ENCODE measurements at places on chromosomes 1 and 21.

DNA sequence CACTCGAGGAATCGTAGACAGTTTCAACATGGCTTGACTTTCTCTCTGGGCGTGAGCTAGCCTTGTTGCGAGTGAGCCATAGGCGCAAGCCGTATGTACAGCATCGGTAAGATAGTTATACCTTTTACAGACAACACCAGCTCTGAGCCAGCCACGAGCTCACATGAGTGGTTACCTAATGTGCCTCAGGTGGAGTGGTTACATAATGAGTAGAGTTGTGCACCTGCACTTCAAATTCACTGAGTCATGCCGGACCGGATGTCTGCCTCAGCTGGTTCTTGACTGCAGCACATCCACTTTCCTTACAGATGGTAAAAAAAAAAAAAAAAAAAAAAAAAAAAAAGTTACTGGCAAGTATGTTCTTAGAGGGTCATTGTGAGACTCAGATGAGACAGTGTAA is 360.4 kb upstream of the NR5A2 start:
- no peak for DNase-seq

- DNase-seq: no peak
These were observed 68.7 kb downstream of the EPB41 start for GRCh38 chr1:28983091-28983490.

- DNase-seq: no peak
These were observed 63.6 kb upstream of the ERG start for GRCh38 chr21:38561613-38562581.

- peak; percentile 27 for DNase-seq
These were observed 21.5 kb downstream of the CDC73 start for GRCh38 chr1:193143285-193143684.

GRCh38 chr1:21232044-21232443 is 55.3 kb upstream of the EIF4G3 start:
- peak; percentile 52 for DNase-seq

GRCh38 chr21:34590520-34590919 is 24.4 kb downstream of the RCAN1 start:
- no peak for DNase-seq

DNA sequence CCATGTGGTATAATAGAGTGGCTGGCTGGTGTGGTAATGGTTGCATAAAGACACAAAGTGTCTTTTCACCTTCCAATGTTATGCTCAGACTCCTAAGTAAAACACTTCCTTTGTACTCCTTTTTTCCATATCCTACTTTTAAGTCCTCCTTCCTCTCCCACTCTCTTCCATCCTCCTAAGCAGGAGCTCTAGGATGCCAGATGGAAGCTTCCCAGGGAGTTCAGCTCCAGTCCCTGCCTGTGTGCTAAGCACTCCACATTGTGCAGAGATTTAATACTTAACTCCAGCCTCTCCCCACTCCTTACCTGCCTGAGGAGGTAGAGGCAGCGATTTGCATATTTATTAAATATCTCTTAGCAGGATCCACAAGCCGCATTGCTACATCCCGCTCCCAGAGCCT is 60.5 kb upstream of the IGSF21 start:
- DNase-seq: no peak

- no peak for DNase-seq
These were observed 115.7 kb downstream of the MAP3K21 start for GRCh38 chr1:233443040-233443760.

- DNase-seq: no peak
These were observed 16.2 kb upstream of the MATN1 start for GRCh38 chr1:30739601-30740000.

DNA sequence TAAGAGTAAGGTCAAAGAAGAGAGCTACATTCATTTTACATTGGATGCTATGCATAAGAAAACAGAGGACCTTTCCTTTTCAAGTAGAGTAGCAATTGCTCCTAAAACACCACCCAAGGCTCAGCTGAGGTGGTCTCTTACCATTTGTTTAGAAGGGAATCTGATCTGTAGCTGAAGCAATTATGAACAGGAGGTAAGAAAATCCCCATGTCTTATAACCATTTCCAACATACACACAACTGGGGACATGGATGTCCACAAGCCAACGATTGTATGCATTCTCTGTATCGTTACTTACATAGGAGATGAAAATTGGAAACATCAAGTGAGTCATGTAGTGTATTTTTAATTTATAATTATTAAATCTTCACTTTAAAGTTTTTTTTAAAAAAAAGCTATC is 132.0 kb downstream of the AKT3 start:
- no peak for DNase-seq

- DNase-seq: no peak
These were observed 19.4 kb downstream of the TCP10L start for GRCh38 chr21:32565856-32566465.

GRCh38 chr1:30751830-30752650 is 5.5 kb downstream of the LAPTM5 start:
- no peak for DNase-seq

DNA sequence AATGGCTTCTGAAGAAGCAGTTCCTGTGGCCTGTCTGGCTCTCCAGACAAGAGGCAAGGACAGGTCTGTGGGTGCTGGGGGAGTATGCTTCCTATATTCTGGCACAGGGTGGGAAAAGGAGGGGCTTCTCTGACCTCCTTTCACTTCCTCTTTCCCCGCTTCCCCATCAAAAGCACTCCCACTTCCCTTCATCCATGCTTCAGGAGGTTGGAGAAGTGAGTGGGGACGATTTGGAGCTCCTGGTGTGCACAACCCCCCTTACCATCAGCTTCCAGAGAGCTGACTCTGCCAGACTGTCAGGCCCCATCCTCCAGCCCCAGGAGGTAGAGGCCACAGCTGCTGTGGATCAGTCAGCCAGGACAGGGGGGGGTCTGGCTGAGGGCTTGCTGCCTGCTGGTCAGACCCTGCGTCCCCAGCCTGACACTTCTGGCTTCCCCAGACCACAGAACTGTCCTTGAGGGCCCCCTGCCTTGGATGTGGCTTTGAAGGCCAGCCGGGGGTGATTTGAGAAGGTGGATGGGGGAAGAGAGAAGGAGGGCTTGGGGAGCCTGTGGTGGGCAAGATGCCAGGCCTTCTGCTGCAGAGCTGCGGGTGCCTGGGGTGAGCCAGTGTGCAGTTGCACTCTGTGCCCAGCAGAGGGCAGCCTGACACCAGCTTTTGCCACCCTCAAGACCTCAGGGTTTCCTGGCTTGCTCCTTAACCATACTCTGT is 21.5 kb upstream of the TMEM222 start:
- peak; percentile 78 for DNase-seq

DNA sequence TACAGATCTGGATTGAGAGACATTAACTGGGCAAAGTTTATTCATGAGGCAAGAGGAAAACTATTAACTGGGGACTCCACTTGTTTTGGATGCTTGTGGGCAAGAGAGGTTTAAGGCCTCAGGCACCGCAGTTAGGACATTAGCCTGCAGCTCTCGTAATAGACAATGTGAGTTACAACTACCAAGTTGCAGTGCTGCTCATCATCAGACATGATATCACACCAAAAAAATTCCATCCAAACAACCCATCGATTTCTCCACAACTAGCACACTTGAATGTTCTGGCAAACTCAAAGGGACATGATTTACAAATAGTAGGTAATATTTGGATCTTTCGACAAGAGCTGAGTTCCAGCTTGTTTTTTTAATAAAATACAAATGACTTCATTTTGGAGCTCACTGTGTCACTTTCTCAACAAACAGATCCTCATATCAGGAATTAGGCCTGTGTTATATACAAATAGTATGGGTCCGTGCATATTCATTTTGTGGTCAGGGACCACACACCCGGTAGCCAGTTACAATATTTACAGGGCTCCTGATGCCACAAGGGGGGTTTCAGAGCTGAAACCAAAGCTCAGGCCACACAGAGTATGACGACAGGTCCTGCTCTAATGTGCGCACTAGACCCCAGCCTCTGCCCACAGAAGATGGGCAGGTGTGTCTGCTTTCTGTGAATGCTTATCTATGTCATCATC is 128.0 kb downstream of the TGFBR3 start:
- no peak for DNase-seq

GRCh38 chr1:18160290-18160942 is 52.8 kb downstream of the IGSF21 start:
- no peak for DNase-seq

- no peak for DNase-seq
These were observed 35.0 kb upstream of the ATP5PO start for GRCh38 chr21:33950431-33951079.

DNA sequence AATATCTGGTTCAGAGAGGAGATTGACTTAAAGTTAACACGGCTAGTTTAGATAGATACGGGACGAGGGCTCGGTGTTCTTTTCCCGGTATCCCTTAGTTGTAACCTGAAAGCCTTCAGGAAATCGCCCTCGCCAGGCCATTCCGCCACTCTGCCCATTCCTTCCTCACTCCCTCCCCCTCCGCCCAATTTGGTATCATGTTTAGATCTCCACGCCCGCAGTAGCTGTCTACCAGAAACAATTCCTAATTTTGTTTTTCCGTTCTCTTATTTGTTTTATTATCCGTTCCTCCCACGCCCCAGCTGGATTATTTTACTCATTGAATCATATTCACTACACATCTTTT is 685 bp upstream of the VAMP4 start:
- no peak for DNase-seq

GRCh38 chr1:228902781-228903433 is 167.6 kb downstream of the RHOU start:
- peak; percentile 96 for DNase-seq

DNA sequence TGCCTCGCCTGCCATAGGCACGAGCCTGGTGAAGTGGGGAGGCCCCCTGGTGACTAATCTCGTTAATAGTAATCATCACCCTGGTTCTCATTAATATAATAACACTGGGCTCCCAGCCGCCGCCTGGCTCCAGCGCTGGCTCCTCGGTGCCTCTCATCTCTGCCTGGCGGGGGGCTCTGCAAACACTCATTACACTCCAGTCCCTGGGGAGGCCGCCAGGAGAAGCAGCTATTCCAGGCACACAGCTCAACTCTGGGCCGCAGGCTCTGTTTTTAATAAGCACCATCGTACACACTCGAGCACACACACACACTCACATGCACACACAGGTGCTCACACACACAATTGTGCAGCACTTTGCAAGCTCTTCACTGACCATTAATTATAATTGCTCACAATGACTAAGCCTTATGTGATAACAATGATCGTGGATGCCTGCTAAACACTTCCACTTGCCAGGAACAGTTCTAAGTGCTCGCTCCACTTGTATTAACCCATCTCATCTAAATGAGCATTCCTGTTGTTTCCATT is 52.2 kb downstream of the SDC3 start:
- DNase-seq: no peak

GRCh38 chr1:176177764-176178163 is 29.3 kb downstream of the COP1 start:
- no peak for DNase-seq

GRCh38 chr1:44389437-44389836 is 15.6 kb upstream of the RNF220 start:
- DNase-seq: no peak

DNA sequence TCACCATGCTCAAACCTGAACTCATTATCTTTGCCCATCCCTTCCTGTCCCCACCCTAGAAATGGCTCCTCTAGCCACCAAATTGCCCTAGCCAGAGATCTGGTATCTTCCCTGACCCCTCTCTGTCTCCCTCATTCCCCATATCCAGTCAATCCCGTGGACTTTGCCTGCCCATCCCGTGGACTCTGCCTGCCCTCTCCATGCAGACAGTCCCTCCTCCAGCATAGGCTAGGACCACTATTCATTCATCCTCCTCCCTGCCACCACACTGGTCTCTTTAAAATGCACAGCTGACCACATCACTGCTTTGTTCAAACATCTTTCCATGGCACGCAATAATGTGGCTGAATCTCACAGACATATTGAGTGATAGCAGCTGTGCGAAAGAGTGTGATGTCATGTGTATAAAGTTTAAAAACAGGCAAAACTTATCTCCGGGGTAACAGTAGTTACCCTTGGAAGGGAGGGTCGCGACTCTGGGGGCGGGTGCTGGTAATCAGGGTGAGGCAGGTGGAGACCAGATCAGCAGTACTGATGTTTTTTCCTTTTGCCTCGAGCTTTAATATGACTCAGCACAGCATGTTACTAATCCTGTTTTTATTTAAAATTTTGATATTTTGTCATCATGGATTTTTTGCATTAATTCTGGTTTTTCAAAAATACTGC is 4.8 kb upstream of the SLC2A1 start:
- no peak for DNase-seq

GRCh38 chr1:66413838-66414175 is 120.1 kb upstream of the SGIP1 start:
- DNase-seq: no peak

DNA sequence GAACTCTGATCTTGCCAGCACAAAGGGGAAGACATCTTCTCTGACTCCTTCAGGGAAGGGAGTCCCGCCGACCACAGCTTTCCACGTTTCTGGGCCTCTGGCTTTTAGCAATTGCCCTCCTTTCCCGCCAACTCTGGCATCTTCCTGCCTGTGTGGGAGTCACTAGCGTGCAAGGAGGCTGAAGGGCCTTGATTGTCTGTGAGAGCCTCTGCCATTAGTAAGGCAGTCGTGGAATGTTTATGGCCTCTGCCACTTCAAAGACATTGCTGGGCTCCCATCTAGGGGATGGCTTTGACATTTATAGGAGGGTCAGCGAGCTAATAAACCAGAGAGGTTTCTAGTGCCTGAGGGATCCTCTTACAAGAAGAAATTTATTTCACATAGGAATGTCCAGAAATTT is 14.3 kb upstream of the PROK1 start:
- DNase-seq: no peak

- no peak for DNase-seq
These were observed 101.8 kb downstream of the PRDM16 start for GRCh38 chr1:3170561-3171453.

GRCh38 chr1:181936768-181937581 is 124.5 kb downstream of the ZNF648 start:
- peak; percentile 40 for DNase-seq

DNA sequence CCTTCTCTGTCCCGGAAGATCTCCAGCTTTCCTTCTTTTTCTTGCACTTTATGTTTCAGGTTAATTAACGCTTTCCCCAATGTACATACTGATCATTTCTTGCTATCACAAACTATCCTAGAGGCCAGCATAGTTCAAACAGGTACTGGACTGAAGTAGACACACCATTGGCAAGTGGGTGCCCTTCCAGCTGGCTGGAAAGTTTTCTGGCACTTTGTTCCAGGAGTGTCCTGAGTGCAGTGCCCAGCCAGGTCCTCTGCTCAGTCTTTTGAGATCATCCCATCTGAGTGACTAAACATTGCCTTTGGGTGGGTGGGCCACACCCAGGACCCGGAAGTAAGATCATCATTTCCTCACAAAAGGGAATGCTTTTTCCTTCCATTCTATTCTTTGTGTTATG is 15.0 kb upstream of the DUSP23 start:
- DNase-seq: no peak
